Activated CD4-positive, alpha-beta T cell treated with anti-CD3 and anti-CD28 coated beads for 4 hours (primary cell): ENCODE measurements at places on chromosomes 13 and 19.
A peak's percentile ranks its signal among the peaks of the same experiment; 100 is the strongest.

- no peak for DNase-seq
Observed at GRCh38 chr19:13339869-13340268, 166.4 kb downstream of the CACNA1A start.

GRCh38 chr13:72536714-72537394 is 190.6 kb downstream of the MZT1 start:
- no peak for DNase-seq

DNA sequence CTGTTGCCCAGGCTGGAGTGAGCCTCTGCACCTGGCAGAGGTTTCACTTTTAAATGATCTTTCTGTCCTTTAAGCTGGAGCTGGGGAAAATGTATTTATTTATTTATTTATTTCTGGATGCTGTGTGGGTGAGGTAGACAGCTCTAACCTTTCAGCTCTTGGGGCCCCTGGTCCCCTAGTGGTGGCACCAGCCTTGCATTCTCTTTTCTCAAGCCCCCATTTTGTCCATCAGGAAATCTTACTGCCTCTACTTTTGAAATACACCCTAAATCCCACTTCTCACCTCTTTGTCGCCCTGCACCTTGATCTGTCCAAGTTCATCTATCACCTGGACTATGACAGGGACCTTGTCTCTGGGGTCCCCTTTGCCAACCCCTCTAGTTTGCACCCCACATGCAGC is 2.1 kb upstream of the B9D2 start:
- no peak for DNase-seq

GRCh38 chr19:44848036-44848811 is 2.1 kb downstream of the NECTIN2 start:
- DNase-seq, result no peak

- DNase-seq, result no peak
Observed at GRCh38 chr19:17739121-17739875, 12.0 kb upstream of the FCHO1 start.

DNA sequence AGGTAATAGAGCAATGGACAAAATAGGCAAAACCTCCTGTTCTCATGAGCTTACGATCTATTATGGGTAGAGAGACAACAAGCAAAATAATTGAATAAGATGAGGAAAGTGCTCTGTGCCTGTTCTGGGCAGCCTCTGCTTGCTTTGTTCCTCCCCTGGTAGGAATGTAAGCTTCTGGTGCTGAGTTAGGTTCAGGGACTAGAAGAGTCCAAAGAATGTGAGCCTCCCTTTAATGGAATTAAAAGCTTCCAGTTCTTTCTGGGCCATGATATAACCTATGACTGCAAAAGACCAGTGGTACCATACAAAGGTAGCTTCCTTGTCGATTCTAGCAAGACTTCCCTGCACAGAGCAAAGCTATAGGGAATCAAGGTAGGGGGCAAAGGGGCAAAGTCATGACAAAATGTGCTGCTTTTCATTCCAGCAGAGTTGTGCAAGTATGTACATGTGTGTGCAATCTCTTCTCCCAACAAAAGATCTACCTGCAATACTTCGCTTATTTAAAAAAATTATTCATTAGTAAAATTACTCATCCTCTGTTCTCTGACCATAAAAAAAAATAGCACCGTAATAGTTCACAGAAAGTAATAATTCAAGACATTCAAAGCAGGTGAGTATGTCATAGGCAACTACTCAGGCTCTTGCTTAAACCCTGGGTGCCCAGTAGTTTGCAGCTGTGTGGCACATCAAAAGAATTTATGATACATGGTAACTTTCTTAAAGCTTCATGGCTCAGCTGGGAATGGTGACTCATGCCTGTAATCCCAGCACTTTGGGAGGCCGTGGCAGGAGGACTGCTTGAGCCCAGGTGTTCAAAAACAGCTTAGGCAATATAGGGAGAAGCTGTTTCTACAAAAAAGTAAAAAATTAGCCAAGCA is 21.4 kb downstream of the ACOD1 start:
- DNase-seq, result no peak

DNA sequence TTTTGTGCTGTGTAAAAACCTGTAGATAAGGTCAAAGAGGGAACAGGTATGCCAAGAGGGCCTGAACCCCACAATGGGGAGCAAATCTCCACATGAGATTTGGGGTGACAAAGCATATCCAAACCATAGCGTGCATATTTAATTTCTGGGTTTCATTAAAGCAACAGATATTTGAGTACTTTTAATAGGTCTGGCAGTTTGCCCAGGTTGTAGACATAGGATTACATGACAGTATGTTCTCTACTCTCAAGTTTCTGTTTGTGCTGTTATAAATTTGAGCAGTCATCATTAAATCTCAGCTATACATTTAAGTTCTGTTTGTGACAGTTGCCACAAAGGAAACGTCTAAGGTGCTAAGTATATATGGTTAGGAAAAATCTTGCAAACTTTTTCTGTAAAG is 236.4 kb downstream of the ATP8A2 start:
- no peak for DNase-seq

- DNase-seq, result no peak
Observed at GRCh38 chr13:93745884-93746283, 519.3 kb downstream of the GPC6 start.

DNA sequence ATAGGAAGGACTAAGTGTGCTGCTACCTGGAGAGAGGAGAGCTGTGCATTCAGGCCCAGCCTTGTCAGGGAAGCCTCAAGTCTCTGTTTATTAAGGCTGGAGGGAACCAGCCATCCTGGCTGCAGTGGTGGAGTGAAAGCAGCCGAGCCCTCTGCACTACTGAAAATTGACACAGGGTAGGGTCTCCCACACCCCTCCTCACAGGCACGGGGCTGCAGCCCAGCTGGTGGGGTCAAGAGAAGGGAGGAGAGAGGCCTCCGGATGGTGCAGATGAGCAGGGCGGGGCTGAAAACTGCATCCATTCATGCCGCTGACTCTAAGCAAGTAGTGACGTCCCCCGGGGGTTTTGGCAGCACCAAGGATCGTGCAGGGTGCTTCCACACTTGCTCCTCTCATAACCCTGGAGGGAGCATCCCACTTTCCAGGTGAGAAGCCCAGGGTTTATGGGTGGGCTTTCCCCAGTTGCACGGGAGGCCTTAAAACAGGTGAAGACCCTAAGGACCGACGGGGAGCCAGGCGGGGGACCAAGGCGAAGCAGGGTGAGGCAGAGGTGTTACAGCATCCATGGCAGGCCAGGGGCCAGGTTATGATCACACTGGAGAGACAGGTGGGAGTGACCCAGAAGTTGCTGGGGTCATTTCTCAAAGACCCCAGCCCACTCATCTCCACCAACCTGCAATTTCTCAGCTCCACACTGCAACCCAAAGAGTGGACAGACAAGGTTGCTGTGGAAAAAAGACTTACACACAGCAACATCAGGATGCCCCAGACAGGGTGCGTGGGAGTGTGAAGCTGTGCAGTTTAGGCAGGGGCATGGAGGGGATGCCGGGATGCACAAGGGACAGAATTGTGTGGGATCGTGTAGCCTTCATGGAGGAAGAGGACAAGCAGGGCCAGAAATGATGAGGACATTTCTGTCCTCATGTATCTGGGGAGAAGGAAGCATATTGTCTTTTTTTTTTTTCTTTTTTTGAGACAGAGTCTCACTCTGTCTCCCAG is 36.8 kb downstream of the VSTM2B start:
- no peak for DNase-seq

DNA sequence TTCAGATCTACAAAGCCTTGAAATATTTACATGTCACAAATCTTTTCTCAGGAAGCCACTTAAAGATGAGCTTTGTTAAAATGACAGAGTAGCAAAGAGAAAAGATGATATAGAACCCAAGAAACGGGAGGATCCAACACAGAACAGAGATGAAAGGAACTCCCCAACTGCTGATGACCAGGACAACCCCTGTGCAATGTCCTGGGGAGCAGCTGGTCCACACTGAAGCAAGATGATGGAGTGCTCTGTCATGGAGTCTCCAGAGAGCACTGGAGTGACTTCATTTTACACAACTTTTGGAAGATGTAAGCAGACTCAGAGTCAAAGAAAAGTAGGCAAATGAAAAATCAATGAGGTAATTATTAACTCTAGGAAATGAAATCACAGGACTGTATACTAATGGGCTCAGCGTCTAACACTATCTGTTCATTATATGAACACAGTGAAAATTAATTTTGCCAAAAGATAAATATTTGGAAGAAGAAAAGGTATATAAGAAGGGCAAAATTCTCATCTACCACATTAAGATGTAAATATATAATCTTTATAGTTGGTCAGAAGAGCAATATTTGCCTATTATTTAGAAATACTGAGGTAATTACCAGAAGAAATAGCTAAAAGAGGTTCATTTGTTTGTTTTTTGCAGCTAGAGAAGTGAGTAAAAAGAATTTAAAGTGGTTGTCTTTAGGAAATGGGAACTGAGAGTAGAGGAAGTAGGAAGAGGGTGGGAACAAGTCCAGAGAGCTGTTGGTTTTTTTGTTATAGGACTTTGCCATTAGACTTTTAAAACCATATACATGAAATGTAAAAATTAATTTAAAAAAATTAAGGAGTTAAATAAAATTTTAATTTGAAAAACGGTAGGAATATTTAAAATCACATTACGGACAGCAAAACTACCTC is 30.5 kb downstream of the MTRF1 start:
- no peak for DNase-seq

GRCh38 chr19:6041071-6041470 is 63.1 kb upstream of the RANBP3 start:
- no peak for DNase-seq

GRCh38 chr13:55653497-55653896 is 1487.2 kb upstream of the PRR20A start:
- no peak for DNase-seq

DNA sequence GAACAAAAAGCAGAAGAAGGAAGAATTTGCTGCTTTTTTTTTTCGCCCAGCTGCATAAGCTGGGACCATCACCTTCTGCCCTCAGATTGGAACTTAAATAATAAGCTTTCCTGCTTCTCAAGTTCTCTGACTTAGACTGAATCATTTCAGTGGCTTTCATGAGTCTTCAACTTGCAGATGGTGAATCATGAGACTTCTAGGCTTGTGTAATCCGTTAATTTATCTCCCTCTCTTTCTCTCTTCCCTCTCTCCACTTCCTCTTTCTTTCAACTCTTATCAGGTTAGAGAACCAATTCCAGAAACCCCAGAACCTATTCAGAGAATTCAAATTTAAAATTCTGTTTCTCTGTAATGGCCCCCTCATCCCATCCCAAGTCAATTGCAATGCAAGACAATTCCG is 1153.7 kb downstream of the PCDH9 start:
- DNase-seq, result no peak

GRCh38 chr19:38434549-38435051 is 1.1 kb downstream of the RYR1 start:
- no peak for DNase-seq

- no peak for DNase-seq
Observed at GRCh38 chr13:98959291-98959690, 18.6 kb downstream of the DOCK9 start.

DNA sequence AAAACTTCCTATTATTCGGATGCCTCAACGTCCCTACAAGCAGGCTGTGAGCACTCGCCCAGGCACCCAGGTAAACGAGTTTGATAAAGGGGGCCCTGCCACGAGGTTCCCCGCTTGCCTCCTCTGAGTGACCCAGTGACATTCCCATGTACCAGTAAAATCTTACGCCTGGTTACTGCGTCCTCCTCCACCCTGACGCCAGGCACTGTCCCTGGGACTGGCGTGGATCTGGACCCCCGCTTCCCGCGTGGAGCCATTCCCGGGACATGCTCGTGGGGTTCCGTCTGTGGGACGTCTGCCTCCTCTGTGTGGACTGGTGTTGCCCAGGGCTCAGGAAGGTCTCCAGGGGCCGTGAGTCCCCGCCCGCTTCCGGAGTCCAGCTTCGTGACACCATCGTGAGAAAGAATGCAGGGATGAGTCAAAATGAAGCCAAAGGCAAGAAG is 407 bp upstream of the ZNF550 start:
- DNase-seq, result no peak

DNA sequence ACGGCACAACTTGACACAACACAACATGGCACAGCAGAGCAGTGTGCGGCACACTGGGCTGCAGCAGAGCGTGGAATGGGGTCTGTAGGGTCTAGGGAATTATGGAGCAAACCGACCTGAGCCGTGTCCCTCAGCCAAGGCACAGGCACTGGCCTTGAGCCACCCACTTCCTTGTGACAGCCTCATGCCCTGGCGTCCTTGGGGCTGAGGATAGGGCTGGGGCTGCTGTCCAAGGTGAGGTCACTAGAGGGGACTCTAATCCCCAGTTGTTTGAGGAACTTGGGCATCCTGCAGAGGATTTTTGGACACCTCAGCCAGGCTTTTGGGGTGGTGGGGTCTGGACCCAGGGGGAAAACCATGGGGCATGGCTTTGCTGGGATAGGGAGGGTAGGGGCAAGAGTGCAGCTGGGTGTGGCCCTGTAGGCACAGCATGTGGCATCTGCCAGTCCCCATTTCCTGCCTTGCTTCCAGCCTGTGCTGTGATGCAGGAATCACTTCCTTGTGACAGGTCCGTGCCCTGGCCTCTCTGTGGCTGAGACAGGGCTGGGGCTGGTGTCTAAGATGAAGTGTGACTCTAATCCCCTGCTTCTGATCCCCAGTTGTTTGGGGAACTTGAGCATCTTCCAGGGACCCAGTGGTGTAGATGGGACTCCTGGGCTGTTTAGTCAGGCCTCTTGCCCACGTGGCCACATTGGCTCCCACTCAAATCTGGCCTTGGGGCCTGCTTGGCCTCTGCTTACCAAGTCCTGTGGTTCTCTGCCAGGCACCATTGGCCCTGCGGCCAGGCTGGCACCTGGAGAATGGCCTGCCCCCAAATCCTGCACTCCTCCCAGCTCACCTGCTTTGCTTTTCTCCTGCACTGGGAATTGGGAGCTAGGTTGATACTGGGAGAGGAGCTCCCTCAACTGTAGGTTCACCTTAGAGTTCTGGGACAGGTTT is 78.5 kb downstream of the SCGB2B2 start:
- DNase-seq, result no peak

- DNase-seq, result peak; percentile 60
Observed at GRCh38 chr19:1068009-1069001, 1.3 kb downstream of the ARHGAP45 start.

DNA sequence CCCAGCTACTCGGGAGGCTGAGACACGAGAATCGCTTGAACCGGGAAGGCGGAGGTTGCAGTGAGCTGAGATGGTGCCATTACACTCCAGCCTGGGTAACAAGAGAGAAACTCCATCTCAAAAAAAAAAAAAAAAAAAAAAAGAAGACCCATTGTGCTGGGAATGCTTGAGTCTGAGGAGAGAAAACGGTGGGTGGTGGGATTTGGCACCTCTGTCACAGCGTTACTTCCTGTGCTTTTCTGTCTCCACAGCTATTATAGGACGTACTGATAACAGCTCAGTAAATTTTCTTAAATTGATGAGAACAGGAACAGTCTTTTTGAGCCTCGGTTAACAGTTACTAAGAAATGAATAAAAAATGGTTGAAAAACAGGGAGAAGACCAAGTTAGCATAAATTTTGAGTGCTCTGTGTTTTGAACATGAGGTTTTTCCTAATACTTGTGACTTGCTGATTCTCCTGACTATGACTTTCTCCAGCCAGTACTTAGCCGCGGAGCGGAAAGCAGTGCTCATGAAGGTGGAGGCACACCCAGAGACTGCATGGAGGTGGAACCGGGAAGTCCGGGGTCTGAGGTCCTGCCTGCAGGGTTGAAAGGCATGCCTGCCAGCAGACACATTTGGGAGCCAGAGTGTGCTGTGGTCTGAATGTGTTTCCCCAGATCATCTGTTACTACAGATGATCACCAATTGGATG is 55.3 kb upstream of the TEX29 start:
- DNase-seq, result no peak

- DNase-seq, result no peak
Observed at GRCh38 chr13:83732755-83733154, 149.5 kb downstream of the SLITRK1 start.
